CD4-positive, alpha-beta T cell treated with Interleukin-4 for 1 hour (primary cell): ENCODE measurements at places on chromosomes 2 and 18.

GRCh38 chr2:120161190-120161589 lies 62.0 kb downstream of the TMEM185B start:
- DNase-seq, result no peak

DNA sequence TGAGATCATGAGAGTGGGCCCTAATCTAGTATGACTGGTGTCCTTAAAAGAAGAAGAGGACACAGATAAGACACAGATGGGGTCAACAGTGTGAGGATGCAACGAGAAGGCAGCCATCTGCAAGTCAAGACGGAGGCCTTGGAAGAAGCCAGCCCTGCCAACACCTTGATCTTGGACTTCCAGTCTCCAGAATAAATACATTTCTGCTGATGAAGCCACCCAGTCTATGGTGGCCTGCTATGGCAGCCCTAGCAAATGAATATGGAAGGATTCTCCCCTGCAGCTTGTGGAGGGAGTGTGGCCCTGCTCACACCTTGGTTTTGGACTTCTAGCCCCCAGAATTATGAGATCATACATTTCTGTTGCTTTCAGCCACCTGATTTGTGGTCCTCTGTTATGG lies 12.3 kb downstream of the CTIF start:
- no peak for DNase-seq

DNA sequence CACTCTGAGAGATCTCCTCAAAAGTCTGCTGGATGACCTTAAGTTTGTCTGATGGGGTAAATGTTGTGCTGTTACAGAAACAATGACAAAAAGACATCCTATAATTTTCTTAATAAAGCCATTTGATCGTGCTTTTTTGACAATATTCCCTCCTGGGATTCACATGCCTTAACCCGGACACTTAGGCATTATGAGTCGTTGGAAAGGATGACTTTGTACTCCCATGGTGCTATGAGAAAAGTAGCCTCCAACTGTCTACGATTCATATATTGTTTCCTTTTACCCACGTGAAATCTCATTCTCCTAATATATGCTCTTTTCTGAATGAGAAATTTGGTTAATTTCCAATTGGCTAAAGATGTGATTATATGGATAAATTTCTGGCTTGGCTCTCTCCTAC lies 6.1 kb upstream of the MPP4 start:
- no peak for DNase-seq

GRCh38 chr2:173359231-173359630 lies 4.6 kb downstream of the CDCA7 start:
- peak; percentile 17 for DNase-seq

DNA sequence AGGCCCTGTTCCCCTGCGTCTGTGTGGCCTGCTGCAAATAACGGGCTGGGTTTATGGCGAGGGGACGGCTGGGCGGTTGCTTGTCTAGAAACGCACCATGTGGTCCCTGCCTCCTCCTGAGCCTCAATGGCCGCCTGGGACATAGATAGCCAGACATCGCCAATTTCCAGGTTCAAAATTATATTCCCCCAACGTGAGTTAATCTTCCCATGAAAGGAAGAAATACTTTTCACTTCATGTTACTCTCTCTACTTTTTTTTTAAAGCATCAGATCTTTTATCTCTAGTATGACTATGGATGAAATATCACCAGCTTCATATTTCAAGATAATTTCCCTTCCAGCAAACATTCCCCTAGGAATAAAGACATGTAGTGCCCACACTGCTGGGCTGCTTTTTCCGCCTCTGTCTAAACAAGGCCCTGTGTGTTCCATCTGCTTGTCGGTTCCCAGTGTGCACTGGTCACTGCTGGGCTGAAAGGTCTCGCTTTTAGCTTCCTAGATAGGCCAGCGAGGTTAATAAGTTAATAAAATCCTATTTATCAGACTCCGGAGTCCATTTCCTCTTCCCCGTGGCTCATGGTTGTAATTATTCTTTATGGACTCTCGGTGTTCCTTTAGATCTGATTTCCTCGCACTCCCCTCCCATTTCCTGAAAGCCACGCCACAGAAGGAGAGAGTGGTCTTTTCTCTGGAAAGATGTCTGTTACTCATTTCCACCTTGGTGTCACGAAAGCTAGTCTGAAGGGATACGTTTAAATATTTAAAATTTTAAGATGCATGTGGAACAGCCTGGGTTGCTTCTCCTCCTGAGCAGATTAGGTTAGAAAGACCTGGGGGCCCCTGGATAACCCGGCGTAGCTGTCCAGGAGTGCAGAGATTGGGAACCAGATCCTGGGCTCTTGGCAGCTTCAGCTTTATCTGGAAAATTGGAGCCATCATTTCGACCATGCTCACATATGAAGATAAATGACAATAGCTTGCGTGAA lies 196.6 kb upstream of the COPS8 start:
- no peak for DNase-seq

DNA sequence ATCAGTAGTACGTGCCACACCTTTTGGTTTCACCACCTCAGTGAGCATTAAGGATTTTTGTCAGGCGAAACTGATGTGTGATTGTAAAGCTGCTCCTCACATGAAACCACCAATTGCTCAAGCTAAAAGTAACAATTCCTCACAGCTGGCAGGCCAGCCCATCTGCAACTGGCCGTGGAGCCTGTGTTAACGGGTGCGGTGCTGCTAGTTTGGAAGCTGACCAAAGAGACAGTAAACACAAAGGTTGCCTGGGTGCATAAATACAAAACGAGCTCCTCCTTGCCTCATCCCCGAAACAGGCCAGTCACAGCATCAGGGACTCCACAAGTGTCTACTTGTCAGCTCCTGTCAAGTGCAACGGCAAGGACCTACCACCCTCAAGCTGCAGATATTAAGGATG lies 32.0 kb downstream of the LGALSL start:
- DNase-seq, result no peak

DNA sequence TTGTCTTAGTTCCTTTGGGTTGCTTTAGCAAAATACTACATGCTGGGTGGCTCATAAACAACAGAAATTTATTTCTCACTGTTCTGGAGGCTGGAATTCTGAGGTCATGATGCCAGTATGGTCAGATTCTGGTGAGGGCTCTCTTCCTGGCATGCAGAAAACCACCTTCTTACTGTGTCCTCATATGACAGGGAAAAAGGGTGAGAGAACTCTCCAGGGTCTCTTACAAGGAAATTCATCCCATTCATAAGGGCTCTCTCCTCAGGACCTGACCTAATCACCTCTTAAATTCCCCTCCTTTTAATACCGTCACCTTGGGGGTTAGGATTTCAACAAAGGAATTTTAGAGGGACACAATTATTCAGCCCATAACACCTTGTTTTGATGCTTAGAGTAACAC lies 243.1 kb upstream of the TNP1 start:
- no peak for DNase-seq
